ENCODE measurements at places on chromosomes 6 and 20.

DNA sequence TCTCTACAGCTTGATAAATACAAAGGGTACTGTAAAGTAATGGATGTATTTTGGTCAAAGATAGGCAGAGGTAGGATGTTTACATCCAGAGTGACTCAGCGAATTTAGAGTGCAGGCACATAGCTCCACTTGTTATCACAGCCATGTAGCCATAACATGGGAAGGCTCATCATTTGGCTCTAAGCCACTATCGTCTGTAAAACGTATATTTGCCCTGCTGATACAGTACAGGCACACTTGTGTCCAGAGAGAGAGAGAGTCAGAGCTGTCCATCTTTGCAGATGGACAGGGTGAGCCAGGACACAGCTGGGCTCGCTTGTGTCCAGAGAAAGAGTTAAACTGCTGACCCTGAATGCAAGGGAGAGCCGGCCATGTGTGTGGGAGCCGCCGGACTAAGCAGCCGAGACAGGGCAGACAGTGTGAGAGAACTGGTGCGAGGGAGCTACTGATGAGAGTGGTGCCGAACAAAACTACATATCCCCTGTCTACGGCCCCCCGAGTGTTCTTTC is 619.0 kb downstream of the DOK5 start:
- DNase-seq = no peak

DNA sequence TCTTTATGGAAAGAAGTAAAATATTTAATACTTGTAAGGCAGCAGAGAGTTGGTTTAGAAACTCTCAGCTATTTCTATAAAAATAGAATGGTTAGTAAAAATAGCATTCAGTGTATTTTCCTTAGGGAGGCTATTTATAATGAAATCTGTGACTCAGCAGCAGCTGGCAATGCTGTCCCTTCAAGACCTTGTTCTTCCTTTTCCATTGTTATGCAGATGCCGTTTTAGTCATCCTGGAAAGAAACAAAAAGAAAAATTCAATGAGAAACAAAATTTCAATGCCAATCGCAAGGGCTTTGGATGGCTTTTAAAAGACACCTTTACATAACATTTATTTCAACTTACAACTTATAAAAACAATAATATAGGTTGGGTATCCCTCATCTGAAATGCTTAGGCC is 17.5 kb downstream of the MPC1 start:
- DNase-seq = no peak

GRCh38 chr6:129135451-129135850 is 252.5 kb downstream of the LAMA2 start:
- no peak for DNase-seq

- no peak for DNase-seq
These were observed 368.3 kb upstream of the SASH1 start for GRCh38 chr6:147974376-147974775.

GRCh38 chr6:3739311-3739897 is 12.1 kb downstream of the PXDC1 start:
- DNase-seq = no peak

DNA sequence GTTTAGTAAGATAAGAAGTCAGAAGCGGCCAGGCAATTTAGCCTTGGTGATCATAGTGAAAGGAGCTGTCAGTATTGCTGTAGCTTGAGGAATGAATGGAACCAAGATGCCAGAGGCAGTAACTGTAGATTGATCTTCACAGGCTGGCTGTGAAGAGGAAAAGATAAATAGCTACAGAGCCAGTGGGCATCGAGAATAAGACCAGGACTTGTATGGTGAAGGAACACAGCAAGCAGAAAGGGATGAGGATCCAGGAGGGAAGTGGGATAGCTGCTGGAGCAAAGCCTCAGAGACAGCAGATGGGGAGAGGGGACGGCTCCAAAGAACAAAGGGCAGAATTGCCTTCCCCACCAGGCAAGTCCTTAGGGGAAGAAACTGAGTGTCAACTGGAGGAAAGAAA is 294.4 kb upstream of the PLN start:
- DNase-seq = no peak

DNA sequence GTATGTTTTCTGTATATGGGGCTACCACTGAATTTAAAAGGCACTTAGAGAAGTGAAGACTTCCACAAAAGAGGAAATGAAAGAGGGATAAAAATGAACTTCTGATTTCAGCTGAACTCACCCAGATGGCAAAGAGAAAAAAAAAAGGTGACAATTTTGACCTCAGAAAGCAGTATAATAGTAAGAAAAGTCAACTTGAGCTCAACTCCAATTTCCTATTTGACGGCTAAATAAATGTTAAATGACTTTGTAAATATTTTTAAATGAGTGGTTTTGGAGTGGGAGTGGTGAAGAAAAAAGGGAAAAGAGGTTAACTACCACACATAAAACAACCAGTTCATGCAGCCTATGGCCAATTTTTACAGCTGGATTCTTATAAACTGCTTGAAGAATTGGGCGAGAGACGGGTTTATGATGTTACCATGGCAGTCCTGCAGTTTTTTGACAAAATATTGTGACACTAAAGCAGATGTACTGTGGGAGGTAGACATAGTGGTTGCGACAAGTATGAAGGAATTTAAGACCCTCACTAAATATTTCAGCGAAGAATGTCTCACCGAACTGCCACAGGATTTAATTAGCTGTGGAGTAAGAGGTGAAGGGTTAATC is 49.8 kb upstream of the ADTRP start:
- DNase-seq = no peak

- no peak for DNase-seq
These were observed 5.9 kb upstream of the NUP153 start for GRCh38 chr6:17712576-17712975.

- no peak for DNase-seq
These were observed 12.4 kb downstream of the ADGRF5 start for GRCh38 chr6:46909371-46909770.

- no peak for DNase-seq
These were observed 3.6 kb upstream of the MDFI start for GRCh38 chr6:41634657-41635056.

DNA sequence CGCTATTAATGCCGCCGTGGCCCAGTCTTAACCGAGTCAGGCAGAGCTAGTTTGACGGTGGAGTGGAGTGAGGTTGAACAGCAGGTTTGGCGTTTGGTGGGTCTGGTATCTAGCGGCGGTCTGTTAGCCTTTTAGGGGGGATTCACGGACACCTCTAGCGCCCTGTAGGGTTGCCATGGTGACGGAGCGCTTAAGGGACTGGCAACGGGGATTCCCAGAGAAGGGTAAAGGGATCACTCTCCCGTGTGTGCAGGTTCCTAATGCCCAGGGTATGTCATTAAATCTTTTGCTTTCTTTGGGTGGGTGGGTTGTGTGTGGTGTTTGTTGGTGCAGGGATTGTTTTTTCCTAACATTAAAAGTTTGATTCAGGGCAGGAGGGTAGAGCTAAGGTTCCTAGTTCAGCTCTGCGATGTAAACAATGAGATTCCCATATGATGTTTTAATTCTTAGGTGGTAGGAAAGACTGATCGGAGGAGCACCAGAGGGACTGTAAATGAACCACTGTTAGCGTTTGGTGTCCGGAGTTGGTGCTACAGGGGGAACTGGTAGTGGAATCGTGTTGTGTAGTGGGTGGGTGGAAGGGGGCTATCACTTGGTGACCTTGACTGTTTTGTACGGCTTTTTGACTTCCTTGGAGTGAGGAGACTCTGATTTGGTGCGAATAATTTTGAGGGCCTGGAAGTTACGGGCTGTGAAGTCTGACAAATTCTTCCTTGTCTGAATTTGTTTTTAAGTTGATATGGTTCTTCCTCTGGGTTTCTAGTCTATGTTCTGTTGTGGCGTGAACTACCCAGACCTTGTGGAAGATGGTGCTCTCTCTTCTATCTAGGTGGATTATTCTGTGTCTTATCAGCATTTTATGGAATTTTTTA is 5.0 kb downstream of the BRD2 start:
- DNase-seq = peak; percentile 28

GRCh38 chr6:143807103-143807772 is 35.9 kb upstream of the LTV1 start:
- no peak for DNase-seq

DNA sequence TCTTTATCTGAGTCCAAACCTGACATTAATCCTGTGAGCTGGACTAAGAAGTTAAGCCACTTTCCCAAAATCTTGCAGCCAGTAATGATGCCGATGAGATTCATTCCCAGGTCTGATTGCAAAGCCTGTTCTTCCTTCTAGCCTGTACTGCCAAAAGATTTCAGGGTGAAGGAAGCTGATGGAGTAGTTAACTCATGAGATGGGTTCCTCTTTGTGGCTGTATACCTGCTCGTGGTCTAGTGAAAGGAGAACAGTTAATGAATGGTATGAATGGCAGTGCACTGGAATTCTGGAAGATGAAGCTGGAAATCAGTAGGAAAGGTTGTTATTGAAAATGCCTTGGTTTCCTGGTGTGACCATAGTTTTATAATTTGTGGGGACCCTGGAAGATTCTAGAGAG is 112.0 kb downstream of the FYN start:
- no peak for DNase-seq

DNA sequence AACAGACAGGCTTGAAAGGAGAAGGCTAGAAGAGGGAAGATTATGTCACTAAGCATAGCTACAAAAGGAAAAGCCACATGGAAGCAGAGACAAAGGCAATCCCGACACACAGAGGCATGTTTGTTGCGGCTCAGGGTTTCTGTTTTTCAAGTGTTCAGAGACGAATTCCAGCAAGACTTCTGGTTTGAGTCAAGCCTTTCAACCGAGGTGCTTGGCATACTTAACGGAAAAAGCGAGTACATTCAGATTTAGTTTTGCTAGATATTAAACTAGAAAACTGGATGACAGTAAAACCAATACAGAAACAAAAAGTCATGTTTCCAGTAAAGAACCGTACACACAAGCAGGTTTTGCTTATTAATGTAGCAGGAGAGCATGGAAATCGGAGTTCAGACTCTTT is 27.2 kb downstream of the MCUR1 start:
- no peak for DNase-seq

DNA sequence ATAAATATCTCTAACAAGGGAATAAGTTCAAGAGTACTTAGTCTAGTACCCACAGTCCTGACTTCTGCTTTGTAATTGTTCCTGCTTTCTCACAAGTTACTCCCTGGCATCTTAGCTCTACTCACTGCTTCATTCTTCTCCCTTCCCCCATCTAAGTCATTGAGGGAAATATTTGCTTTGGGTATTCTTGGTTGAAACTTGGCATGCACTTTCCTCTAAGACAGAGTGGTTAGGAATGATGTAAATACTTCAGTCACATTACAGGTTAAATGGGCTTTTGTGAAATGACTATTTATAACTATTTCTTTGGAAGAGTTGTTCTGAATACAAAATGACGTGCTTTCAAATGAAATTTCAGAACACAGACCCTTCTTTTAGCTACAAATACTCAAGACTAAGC is 67.7 kb upstream of the PLEKHG1 start:
- DNase-seq = no peak

GRCh38 chr6:46888031-46888430 is 33.7 kb downstream of the ADGRF5 start:
- no peak for DNase-seq

GRCh38 chr20:46683668-46683938 is 5.6 kb downstream of the TP53RK start:
- no peak for DNase-seq

DNA sequence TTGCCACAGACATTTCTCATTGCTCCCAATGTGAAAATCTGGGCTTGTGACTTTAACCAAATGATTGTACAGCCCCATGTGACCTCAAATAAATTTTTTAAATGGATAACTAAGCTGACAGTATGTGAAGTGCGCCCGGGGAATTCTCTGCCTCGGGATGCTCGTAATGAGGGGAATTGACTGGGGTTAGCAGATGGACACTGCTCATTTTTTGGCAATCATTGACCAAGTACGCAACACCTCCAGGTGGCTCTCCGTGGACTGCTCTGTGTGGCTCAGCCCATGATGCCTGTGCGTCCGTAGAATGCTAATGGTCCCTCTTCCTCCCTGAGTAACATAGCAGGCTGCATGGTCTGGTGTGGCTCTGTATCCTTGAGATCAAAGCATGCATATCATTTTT is 42.4 kb downstream of the FARS2 start:
- no peak for DNase-seq

- no peak for DNase-seq
These were observed 10.0 kb downstream of the TXNDC5 start for GRCh38 chr6:7900621-7901020.

DNA sequence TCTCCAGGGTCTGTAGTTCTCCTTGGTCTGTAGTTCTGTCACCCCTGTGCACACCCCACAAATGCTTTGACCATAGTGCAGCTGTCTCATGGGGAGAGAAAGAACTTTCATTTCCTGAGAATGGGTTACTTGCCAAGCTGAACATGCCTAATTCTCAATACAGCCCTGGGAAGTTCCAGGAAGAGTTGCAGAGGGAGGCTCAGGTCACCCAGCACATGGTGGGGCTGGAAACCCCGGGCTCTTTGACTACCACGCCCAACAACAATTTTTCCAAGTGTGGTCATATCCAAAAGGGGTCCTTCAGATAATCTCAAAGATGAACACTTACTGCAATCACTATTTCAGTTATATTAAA is 2.2 kb upstream of the PTPRA start:
- DNase-seq = no peak

GRCh38 chr20:20317195-20317594 is 50.7 kb upstream of the INSM1 start:
- DNase-seq = no peak

- no peak for DNase-seq
These were observed 3.2 kb downstream of the USP45 start for GRCh38 chr6:99512033-99512432.

DNA sequence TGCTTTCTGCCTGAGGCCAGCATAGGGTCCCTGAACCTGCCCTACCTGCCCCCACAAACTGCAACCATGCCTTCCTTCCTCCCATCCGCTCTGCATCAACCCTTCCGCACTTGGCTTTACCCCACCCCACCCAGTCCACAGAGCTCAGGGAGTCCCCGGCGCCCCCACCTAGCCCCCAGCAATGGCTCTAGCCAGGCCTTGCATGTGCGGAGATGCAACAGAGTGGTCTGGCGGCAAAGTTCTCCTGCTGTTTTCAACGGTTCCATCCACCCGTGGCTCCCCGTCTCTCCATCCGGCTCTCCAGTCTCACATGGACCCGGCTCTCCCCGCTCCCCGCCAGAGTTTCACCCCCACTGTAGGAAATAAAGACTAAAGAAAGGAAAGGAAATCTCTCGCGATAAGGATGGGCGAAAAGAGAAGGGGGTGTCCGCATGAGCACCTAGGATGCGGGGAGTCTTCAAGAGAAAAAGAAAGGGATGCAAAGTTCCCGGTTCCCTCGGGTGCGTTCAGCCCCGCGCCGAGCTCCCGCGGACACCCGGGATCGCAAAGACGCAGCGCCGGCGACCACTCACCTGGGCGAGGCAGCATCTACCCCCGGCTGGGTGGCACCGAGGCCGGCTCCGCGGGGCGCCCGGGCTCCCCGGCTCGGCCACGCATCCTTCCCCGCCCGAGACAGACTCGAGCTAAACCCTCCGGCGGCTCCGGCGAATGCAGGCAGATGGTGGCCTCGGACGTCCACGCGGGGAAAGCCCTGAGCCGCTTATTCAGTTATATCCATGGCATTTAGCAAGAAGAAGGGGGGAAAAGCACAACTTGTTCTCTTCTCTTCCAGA is 579 bp downstream of the LRFN2 start:
- DNase-seq = no peak

GRCh38 chr6:117547688-117548621 is 54.4 kb downstream of the GOPC start:
- DNase-seq = no peak

GRCh38 chr20:10921491-10922010 is 247.8 kb upstream of the JAG1 start:
- no peak for DNase-seq
